ENCODE measurements at places on chromosomes 2 and 18. TPM values are rescaled to one million over a fixed set of nuclear protein-coding genes. Genes with fewer than 3 reads are reported as not detected.

- no peak for DNase-seq
Measured at GRCh38 chr2:26847307-26847654, 651 bp upstream of the DPYSL5 start.

DNA sequence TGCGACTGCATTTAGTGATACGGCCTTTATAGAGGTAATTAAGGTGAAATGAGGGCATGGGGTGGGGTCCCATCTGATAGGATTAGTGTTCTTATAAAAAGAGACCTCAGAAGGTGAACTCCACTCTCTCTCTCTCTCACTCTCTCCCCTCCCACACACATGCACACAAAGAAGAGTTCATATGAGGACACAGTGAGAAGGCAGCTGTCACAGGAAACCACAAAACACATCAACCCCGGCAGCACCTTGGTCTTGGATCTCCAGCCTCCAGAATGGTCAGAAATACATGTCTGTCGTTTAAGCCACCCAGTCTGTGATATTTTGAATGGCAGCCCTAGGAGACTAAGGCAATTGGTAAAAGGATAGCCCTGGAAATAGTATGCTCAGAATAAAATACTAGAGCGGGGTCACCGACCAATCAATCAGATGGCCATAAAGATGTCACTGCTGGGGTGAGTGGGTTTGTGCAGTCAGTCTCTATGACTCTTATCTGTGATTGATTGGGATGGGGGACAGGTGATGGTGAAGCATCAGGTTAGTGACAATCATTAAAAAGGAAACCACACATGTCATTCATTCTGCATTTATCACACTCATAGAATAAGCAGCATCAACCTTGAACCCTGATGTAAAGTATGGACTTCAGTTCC, 118.9 kb upstream of the POU3F3 start:
- DNase-seq, result no peak

- DNase-seq, result no peak
Measured at GRCh38 chr18:67134911-67135310, 381.6 kb downstream of the DSEL start.

GRCh38 chr2:110101280-110101844, 14.3 kb downstream of the MALL start:
- peak; percentile 77 for DNase-seq

- no peak for DNase-seq
Measured at GRCh38 chr2:69667805-69668382, 24.4 kb upstream of the AAK1 start.

DNA sequence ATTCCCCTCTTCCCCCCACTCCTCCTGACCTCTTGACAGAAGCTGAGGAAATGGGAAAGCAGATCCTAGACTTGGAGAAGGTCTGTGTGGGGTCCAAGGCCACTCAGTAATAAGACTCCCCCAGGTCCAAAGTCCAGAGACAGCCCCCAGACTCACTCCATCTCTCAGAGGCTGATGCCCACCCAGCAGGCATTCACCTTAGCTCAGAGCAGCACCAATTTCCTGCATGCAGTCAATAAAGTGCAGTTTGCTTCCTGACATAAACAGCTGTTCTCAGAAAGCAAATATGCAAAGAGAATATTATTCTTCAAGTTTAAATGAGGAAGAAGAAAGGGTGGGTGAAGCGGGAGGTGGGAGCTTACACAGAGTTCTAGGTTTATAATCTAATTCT, 84.1 kb upstream of the RTN4 start:
- no peak for DNase-seq

DNA sequence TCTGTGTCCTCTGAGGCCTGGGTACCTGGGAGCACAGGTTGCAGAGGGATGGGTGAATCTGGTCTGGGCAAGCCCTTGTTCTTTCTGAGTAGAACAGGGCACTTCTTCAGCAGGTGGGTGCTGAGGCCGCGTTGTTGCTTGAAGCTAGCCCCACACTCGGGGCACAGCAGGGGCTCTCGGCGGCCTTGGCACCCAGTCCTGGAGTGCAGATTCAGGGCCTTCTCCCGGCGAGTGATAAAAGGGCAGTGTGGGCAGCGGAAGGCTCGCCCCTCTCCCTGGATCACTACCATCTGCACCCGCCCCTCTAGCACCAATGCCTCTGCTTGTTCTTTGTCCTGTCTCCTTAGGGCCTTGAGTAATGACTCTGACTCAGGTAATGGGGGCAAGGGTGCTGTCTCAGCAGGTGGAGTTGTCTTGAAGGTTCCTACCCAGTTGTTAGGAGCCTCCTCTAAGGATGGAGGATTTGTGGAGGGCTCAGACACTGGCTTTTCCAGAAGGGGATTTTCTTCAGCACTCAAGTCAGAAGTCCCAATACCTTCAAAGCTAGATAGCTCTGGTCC, 15.6 kb downstream of the ZNF142 start:
- DNase-seq, result no peak

- no peak for DNase-seq
Measured at GRCh38 chr2:150309311-150310080, 178.0 kb downstream of the RND3 start.

DNA sequence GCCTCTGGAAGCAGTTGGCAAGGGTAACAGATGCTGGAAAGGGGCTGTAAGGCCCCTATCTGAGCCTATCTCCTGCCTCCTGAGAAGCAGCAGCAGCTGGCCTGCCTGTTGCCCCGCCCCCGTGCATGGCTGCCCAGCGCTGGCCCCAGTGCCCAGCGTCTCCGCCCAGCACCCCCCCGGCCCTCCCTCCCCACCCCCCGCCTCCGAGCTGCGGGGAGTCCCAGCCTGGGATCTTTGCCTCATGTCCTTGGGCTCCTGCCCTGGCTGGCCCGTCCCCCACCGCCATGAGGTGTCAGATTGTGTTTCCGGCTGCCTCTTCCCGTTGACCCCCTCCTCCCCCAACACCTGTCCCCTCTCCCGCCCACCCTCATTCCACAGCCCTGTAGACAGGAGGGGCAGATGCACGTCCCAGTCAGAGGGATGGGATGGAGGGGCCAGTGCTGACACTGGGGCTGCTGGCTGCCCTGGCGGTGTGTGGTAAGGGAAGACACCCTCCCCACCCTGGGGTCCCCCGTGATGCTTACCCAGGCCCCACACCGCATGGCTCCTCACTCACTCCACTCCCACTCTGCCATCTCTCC, at the start of gene CHRND:
Gene CHRND (plus strand): TSS at position 370 of the 581 bp plus-strand sequence. CDS start 56 bp downstream, at position 426.
- DNase-seq, result peak; percentile 23

GRCh38 chr2:68367953-68368653, 3.0 kb downstream of the PLEK start:
- no peak for DNase-seq

- DNase-seq, result no peak
Measured at GRCh38 chr2:2291500-2292260, 39.4 kb downstream of the MYT1L start.

GRCh38 chr2:217079165-217079564, 219.3 kb upstream of the TNP1 start:
- DNase-seq, result no peak

DNA sequence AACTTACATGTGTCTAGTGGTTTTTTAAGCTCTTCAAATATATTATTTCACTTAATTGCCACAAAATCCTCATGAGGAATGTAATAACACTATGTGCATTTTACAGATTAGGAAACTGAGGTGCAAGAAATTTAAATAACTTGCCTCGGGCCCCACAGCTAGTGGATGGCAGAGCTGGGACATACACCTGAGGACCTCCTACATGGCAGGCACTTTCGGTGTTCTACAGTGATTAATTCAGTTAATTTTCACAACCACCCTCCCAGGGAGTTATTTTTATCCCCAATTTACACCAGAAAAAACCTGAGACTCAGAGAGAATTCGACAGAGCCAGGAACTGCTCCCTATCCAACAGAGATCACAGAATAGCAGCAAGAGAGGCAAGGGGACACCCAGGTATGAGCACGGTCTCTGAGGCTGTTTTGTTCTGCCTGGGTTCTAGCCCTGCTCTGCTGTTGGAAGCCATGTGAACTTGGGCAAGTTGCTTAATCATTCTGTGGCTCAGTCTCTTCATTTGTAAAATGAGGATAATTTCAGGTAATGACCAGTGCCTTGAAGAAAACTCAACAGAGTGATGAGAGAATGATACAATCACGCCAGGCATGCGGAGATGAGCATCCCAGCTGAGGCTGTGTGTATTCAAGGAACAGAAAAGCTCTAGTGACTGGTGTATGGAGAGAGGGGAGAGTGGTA, 82.3 kb downstream of the MYCN start:
- DNase-seq, result no peak

The POMC gene
- not detected for total RNA-seq

The FEV gene
- not detected for total RNA-seq

The DNAH6 gene
- not detected for total RNA-seq
